ENCODE measurements at places on chromosomes 12 and 14.

DNA sequence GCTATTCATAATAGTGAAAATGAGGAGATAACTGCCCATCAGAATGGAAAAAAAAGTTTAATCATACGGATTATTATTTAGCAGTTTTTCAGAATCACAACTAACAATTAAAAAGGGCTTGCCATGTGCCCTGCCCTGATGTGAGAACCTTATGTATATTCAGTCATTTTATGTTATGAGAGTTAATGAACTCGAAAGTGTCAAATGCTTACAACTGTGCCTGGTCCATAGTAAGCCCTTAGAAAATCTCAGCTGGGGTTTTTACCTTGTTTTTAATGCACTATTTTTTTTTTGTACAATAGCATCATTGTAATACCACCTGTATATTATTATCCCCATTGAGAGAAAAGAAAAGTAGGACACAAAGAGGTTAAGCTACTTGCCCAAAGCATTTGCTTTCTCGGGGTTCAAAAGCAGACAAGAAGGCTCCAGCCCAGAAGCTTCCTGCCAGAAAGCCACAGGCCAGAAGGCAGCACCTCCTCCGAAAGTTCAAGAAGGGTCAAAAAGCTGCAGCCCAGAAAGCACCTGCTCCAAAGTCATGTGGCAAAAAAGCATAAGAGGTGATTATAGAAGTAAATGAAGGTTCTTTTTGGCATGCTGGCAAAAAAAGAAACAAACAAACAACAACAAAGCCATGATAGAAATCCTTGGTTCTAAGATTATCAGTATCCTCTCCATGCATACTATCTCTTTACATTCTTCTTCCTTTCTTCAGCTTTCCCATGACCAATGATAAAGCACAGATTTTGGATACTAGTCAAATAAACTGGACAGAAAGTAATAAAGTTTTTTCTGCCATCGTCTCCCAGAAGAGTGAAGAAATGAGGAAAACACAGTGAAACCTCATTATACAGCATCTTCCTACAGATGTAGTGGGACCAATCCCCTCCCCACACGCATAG lies 59.1 kb upstream of the NAP1L1 start:
- peak; percentile 27 for ATAC-seq

GRCh38 chr14:26959972-26960660 lies 362.3 kb upstream of the NOVA1 start:
- ATAC-seq = no peak

DNA sequence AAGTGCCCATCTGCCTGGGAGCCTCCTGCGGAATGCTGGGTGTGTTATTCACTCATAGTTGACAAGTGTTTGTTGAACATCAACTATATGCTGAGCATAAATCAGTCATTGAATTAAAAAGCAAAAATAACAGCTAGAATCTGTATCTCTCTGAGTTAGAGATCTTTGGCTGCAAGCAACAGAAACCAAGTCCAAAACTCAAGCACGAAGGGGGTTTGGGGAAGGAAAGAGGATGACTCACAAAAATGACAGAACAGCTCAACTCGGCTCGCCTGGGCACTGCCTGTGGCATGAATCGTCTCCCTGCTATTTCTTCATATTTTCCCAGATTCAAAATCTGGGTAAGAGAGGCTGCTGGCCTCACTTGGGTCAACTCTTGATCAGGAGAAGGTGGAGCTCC lies 72.6 kb upstream of the NCOR2 start:
- ATAC-seq = no peak

DNA sequence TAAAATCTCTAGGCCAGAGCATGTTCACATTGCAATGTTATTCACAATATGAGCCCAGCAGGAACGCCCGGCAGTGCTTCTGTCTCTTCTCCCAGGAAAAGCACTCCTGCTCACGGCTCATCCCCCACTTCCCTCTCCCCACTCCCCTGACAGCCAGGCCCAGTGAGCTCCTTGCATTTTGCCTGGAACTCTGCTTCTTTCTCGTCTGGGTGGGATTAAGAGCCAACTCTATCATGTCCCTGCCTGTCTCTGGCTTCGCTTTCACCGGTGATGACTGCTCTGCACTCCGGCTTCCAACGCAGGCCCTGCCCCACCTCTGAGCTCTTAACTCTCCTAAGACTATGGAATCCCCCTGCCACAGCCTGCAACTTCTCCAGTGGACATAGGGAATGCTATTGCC lies 2.5 kb downstream of the PLEK2 start:
- ATAC-seq = no peak

- ATAC-seq = no peak
Observed at GRCh38 chr12:3283137-3283680, 206.0 kb downstream of the TSPAN9 start.

DNA sequence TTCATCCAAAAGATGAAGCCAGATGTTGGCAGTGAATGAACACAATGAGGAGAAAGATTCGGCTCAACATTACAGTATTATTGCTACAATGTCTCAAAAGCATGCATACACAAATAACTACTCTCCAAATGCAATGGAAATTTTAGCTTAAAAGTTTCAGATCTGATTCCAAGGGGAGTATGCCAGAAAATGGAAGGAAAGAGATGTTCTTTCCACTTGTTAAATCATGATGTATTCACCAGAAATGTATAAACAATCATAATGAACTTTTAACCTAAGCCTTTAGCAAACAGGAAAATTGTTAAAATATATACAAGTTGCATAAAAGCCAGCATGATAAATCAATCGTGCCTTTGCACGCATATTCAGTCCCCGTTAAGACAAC lies 62.1 kb downstream of the SH2B3 start:
- ATAC-seq = no peak

- ATAC-seq = no peak
Observed at GRCh38 chr14:24837280-24838046, 203.5 kb upstream of the GZMB start.

GRCh38 chr12:89733579-89734201 lies 25.1 kb upstream of the ATP2B1 start:
- no peak for ATAC-seq

- no peak for ATAC-seq
Observed at GRCh38 chr12:25733541-25733940, 180.5 kb upstream of the LMNTD1 start.

- no peak for ATAC-seq
Observed at GRCh38 chr14:37726708-37727107, 131.3 kb downstream of the TTC6 start.

DNA sequence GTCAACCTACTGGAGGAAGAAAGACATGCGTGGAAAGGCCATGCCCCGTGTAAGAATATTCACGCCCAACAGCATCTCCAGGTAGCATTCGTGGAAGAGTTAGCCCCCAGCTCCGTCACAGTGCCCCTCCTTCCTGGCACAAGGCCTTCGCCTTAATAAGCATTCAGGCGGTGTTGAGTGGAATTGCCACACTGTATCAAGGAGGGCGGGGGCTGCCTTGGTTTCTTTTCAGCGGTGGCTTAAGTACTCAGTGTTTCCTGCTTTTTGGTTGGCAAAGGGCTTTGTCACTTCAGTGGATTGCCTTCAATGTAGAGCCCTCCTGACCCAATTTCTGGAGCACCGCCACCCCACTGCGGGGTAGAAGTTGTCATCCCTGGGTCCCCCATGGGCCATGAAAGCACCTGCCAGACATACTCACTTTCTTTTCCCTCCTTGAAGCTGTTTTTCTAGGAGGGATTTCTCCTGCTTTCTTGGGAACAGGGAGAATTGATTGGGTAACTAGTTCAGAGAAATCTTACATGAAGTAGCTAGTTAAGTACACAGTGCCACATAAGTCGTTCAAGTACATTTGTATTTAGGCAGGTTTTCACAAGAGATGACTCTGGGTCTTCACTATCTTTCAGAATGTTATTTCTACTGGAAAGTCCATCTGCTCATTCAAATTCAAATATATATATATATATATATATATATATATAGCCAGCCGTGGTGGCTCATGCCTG lies 65.5 kb upstream of the STON2 start:
- ATAC-seq = no peak

DNA sequence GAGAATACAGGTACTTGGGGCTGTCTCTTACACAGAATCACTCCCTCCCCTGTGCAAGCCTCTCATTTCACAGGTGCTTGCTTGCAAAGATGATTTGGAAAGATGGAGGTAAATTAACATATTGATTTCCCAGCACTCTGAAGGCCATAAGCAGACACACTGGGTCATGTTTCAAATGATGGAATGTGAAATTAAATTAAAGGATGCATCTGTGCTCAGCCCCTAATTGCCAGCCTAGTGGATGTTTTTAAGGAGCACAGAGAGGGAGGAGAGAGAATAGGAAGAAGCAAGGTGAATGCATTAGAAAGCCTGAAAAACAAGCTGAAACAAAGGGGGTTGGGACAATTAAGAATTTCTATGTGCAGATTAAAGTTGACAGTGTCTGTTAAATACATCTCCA lies 96.1 kb upstream of the GRIP1 start:
- ATAC-seq = no peak

- ATAC-seq = peak; percentile 3
Observed at GRCh38 chr14:74618078-74618952, 6.3 kb upstream of the LTBP2 start.

DNA sequence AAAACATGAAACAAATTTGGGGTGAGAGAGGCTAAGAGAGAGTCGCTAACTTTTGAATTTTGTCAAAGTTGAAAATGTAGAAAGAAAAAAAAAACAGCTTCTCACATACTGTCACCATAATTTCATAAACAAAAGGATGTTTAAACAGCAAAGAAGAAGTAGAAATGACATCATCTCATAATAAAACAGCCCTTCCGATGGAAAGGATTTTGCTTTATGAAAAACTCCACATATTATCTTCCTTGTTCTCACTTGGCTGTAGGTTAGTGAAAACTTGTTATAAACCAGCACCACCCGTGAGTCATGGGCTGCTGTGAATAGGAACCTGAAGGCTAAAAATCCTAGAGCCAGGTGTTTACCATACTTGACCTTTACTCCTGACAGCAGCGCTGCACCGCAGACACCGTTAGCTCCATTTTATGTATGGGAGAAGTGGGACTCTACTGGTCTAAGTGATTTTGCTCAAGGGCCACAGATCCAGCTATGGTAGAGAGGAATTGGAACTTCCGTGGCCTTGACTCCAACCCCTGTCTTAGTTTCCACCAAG lies 63.0 kb upstream of the VRK1 start:
- no peak for ATAC-seq

DNA sequence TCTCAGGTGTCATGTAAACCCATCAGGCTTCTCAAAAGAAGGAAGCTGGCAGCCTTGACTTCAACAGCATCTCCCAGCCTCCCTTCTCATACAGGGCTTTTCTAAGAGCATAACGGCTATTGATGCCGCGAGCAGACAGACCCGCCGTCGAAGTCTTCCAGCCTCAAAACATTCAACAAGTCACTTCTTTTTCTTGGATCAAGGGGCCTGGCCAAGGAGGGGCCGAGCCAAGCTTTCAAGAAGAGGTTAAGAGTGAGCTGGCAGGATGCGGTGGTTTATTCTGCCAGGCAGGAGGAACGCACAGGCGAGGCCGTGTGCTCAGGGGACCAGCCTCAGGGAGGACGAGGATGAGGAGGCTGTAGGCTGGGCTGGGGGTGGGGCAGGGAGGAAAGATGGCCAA lies 102.9 kb upstream of the RFLNA start:
- ATAC-seq = no peak

DNA sequence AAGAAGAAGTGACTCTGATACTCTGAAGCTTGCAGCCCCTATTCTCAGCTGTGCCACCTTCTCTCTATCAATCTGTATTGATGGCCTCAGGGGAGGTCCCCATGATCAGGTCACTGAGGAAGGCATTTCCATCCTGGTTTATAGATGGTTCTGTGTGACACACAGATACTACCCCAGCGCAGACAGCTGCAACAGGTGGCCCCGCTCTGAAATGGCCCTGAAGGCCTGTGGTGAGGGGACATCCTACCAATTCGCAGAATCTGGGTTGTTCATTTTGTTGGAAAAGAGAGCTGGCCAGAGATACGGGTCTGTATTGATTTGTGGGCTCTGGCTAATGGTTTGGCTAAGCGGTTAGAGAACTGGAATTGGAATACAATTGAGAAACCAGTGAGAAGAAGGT lies 21.7 kb downstream of the DLK1 start:
- ATAC-seq = no peak

DNA sequence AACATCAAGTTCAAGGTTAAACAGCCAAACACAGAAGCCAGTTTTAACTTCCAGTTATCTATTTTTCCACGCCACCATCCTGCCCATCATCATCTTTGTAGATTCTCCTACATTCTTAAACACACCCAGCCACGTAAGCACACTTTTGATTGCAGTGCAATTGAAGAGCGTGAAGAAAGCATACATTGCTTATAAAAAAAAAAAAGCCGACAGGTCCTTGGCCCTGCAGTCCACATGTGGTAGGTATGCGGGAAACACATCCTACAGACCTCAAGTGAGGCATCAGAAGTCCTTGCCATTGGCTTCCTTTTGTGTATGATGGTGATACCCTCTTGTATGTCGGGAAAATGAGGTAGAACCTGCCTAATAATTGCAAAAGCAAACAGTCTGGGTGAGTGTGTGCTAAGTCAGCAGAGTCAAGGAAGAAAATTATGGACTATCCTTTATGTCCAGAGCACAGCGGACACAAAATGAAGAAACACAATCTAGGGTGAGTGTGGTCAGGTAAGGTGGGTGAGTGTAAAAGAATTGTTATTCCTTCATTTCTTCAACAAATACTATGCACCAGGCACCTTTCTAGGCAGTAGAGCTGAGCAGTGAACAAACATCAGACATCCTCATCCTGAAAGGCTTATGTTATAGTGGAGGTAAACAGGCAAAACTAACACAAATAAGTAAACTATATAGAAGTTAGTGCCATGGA lies 51.5 kb downstream of the EID3 start:
- no peak for ATAC-seq

- ATAC-seq = peak; percentile 58
Observed at GRCh38 chr14:95319312-95320077, at the start of gene CLMN. CLMN (minus strand) TSS chr14:95319908; CDS start chr14:95319792, 116 bp downstream.

- ATAC-seq = peak; percentile 83
Observed at GRCh38 chr14:30906752-30907658, 32.6 kb downstream of the COCH start.

DNA sequence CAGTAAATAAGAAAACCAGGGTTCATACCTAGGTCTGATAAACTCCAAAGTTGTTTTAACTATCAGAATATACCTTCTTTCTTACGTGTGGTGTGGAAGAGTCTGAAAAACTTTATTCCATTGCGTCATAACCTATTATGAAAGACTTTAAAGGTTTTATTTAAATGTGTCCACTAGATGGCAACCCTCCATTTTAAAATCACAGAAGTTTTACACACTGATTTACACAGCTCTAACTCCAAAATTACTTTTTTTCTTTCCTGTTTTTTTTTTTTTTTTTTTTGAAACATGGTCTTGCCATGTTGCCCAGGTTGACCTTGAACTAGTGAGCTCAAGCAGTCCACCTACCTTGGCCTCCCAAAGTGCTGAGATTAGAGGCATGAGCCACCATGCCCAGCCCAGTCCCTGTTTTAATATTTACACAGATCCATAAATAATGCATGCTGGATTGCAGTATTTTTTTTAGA lies 17.3 kb upstream of the TMPRSS12 start:
- peak; percentile 87 for ATAC-seq

All from SK-N-SH treated with all-trans-retinoic acid at 6 μM for 48 hours (cell line).